ENCODE measurements at places on chromosomes 3 and 15. TPM values are rescaled to one million over a fixed set of nuclear protein-coding genes. Genes with fewer than 3 reads are reported as not detected.
A peak's percentile ranks its signal among the peaks of the same experiment; 100 is the strongest.

DNA sequence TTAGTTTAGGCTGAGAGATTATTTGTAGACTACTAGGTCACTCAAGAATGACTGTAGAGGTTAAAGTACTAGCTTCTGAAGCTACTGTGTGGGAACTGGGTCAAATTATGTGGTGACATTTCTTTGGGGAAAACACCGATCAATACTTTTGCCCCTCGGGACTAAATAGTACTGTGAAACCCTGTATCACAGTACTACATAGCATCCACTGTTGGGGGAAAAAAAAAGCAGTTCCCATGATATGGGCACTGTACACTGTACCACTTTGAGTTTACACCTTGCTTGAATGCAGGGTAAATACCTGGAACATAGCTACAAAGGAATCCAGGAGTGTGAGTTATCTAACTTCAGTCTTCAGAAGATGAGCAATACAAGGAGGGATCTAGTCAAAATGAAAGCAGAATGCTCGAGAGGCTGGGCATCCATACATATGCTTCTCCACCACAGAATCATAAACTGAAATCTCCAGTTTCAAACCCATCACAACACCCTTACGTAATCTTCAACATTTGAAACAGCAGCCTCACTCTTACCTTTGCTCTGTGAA is 311.4 kb downstream of the UNC13C start:
- H3K27me3 ChIP-seq: no peaks in the 10 kb centered on the region
- no peaks in the 10 kb centered on the region for H3K36me3 ChIP-seq
- no peak overlapping the region for H3K4me3 ChIP-seq
- no peak for DNase-seq
- H3K27ac ChIP-seq: no peak overlapping the region
- no peaks in the 10 kb centered on the region for H3K4me1 ChIP-seq

DNA sequence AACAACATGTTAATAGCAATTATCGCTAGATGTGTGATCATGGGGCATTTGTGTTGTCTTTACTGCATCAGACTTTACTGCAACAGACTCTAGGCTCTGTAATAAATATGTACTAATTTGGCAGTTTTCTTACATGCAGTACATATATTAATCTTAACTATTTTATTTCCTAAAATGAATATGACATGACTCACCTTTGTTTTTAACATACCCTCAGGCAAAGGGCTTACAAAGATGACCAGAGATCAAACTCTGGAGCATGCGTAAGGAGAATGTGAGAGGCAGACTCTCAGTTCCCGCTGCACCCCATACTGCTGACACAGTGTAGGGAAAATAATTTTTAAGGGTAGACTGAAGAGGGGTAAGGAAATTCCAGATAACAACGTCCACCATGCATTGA is 7.2 kb upstream of the FAM174B start:
- H3K36me3 ChIP-seq: no peaks in the 10 kb centered on the region
- no peak overlapping the region for H3K27ac ChIP-seq
- H3K4me3 ChIP-seq: no peak overlapping the region
- H3K4me1 ChIP-seq: peaks cover 15% of the 10 kb centered on the region
- DNase-seq: no peak

ZKSCAN7 gene
- total RNA-seq: 3.2 TPM

- no peak for DNase-seq
- peak overlapping the region; percentile 27 for H3K27ac ChIP-seq
- H3K4me3 ChIP-seq: no peak overlapping the region
- no peaks in the 10 kb centered on the region for H3K36me3 ChIP-seq
- no peaks in the 10 kb centered on the region for H3K27me3 ChIP-seq
Measured at GRCh38 chr15:101201411-101202174, 50.3 kb downstream of the CHSY1 start.

DNA sequence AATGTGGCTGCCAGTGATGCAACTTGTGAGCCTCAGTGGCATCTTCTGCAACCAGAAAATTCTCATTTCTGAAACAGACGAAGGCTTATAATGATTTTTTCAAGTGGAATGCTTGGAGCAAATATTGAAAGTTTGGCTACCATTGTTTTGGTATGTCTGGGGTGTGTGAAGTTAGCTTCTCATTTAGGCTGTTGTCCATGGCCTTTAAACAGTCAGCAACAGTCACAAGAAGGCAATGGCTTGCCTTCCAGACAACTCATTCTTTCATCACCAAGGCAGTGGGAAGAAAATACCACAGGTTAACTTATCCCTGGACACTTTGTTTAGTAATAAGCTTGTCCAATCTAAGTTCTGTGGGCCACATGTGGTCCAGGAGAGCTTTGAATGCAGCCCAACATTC is 4.7 kb upstream of the BNC1 start:
- H3K36me3 ChIP-seq: no peaks in the 10 kb centered on the region
- no peak overlapping the region for H3K27ac ChIP-seq
- peaks cover 2% of the 10 kb centered on the region for H3K4me1 ChIP-seq
- no peak for DNase-seq

Measured in liver (tissue), 10 donors.